ENCODE measurements at places on chromosomes 4 and X.

GRCh38 chrX:104987063-104987462 is 233.4 kb downstream of the TEX13A start:
- DNase-seq = peak; percentile 42

DNA sequence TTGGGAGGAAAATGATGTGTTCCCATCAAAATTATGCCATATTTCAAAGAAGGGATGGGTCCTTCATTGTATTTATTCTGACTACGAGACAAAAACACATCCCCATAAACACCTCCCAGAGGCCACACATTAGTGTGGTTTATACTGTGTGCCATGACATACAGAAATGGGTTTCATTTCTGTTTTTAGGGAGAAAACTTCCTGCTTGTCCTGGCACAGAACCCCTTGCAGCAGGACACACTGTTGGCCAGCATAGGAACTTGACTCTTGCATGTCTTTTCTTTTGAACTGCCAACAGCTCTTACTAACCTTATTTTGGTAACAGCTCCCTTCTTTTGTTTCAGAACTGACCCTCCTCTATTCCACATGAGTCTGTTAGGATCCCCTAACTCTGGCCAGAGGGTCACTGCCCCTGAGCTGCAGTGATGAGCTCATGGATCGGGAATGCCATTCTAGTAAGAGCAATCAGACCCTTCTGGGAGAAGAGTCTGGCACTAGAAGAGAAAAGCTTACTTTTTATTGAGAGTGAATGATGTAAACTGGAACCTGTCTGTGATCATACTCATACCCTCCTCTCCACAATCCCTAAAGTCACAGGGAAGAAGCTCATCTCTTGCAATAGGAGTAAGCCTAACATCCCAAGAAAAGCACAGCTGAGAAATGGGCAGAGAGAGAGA is 86.4 kb downstream of the SMIM20 start:
- DNase-seq = peak; percentile 46

DNA sequence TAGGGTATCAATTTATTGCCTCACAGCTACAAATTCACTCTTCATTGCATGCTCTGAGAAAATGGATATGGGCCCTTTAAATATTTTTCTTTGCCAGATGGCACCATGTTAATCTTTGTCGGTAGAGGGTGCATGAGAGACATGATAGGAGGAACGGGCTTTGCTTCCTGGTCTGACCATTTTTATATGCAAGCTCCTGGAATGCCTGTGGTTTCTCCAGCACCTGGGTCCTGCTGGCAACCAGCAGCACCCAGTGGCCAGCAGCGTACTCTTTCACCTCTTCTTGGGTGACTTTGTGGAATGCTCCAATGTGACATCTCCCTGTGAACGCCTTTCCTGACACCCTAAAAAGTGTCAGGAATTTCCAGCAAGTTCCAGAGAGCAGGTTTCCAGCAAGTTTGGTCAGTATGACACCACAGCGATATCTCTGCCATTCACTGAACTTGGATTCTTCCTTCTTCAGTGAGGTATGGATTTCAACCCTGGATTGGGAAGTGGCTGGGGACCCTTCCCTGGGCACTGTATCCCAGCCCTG is 140.3 kb upstream of the PGRMC2 start:
- DNase-seq = peak; percentile 79

- no peak for DNase-seq
These were observed 2143.5 kb upstream of the AGA start for GRCh38 chr4:179585761-179586160.

DNA sequence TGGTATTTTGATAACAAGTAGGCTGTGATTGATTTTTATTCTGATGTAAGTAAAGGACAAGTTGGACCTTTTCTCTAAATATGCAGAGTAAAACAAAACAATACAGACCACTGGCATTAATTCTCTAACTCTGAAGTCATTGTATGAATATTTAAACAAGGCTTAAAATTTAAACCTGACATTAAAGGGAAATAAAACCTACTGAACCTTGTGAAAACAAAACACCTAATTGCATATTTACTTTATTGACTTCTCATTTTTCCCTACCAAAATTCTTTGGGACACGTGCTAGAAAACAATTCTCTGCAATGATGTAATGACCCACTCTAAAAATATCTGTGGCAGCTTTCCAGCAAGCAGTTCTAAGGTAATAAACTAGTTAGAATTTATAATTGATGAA is 369.7 kb upstream of the TRAM1L1 start:
- no peak for DNase-seq

GRCh38 chrX:139881130-139881529 is 51.7 kb downstream of the ATP11C start:
- peak; percentile 73 for DNase-seq

DNA sequence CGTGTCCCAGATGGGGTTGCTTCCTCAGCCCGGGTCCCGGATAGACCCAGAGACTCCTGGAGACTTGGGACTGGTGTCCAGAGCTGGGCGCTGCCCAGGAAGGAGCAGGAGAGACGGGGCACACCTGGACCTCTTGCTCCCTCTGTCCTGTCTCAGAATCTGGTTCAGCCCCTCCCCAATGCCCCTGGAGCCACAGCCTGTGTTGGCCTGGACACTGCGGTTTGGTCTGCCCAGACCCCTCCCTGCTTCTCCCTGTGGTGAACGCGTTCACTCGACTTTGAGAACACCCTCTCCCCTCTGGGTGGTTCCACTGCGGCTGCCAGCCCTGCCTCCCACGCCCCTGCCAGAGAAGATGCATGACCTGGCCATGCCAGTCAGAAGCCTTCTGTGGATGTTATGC is 111.1 kb downstream of the HMX1 start:
- DNase-seq = no peak

GRCh38 chr4:146349306-146349705 is 135.0 kb downstream of the REELD1 start:
- no peak for DNase-seq

DNA sequence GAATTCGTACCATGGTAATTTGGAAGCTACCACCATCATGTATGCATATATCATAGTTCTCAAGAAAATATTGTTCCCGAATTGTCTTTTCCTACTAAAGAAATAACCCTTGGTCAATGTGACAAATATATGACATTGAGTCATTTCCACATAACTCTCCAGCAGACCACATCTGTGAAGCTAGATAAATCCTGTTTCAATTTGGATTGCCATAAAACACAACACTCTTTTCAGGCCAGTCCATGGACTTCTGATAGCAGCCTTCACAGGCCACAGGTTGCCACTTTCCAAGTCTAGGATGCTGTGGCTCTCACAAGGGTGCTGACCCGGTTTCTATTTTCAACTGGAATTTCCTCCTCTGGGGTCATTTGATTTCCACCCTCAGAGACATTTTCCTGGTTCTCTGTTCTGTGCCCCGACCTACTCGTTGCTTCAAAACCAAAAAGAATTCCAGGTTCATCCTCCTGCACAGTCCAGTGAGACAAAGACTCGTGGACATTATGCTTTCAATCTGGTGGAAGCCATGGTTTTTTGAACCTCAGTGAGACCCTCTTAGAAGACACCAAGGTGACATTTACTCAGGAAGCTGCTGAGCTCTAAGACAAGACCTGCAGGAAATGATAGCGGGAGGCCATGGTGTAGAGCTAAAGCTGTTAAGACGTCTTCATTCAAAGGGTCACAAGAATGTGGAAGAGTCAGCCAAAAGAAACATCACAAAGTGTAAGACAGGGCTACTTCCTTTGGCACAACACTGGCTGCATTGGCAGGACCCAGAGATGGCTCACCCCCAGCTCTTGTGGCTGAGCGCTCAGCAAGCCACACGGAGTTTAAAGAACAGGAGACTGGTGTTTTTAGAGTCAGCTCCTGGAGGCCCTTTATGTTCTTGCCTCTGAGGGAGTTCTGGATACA is 119.8 kb downstream of the AMELX start:
- DNase-seq = no peak

DNA sequence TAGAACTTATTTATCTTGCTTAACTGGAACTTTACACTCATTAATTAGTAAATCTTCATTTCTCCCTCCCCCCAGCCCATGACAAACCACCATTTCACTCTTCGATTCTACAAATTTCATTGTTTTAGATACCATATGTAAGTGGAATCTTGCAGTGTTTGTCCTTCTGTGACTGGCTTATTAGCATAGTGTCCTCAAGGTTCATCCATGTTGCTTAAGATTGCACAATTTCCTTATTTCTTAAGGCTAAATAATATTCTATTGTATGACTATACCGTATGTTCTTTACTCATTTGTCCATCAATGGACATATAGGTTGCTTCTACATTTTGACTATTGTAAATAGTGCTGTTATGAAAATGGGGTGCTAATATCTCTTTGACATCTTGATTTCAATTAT is 24.5 kb upstream of the RNF212 start:
- DNase-seq = no peak

- DNase-seq = peak; percentile 45
These were observed 24.9 kb downstream of the ALPK1 start for GRCh38 chr4:112321776-112322684.

DNA sequence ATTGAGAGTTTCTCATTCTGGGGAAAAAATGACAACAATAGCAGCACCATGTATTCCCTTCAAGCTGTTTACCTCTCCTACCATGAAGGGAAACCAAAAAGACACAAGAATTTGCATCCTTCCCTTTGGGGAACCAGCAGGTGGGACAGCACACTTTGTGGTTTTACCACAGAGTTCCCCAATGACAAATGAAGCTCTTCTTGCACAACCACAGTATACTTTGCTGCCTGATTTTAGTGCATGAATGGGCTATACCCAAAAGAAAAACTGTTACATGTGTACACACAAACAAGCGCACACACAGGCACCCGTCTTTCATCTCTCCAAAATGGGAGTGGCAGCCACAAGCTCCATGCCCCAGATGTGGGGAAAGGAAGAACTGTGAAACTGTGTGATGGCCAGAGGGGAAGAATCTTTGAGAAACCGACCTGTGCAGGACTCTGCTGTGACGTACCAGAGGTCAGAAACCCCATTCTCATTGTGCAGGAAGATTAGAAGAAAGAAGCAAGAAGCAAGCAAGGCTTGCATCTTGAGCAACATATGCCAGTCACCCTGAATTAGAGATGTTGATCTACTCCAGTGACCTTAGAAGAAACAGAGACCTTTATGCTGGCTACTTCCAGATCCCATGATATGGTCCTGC is 2.7 kb upstream of the MAML3 start:
- DNase-seq = no peak

GRCh38 chrX:16855363-16856075 is 14.6 kb downstream of the RBBP7 start:
- no peak for DNase-seq

DNA sequence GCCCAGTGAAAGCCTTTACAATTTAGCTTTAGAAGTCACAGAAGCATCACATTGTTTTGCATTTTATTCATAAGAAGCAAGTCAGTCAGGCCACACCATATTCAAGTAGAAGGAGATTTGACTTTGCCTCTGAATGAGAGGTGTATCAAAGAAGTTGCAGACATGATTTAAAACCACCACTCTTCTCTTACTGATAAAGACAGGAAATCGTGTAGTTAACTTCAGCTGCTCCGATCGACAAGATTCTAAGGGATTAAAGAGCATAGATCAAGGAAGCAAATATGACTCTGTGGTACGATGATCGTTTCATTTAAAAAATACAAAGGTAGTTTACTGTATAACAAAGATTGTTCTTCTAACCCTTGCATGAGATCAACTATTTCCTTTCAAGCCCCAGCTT is 328.0 kb upstream of the PPP1R2C start:
- DNase-seq = no peak

- no peak for DNase-seq
These were observed 35.1 kb downstream of the SMIM31 start for GRCh38 chr4:164789047-164789446.

- DNase-seq = no peak
These were observed 154.2 kb downstream of the SNCA start for GRCh38 chr4:89682808-89683207.

DNA sequence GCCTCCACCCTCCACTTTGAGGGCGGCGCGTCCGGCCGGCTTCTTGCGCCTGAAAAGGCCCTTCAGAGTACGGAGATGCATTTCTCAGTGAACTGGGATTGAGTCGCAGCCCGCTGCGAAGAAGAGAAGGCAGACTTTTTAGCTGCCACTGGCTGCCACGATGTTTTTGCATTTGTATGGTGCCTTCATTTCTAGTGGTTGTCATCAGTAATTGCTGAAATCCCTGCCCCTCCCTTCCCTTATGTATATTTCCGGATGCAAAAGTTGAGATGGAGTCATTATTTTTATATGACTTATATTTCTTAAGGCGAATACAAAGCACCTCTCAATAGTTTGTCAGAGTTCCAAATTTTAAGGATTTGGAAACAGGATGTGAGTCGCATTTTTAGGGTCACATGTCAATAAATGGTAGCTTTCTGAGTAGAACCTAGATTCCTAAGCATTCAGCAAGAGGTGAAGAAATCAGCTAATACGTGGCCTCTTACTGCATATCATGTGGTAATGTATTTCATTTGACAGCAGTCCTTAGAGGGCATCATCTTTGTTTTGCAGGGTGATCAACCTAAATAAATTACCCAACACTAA is 658 bp downstream of the ATP6AP2 start:
- peak; percentile 9 for DNase-seq

DNA sequence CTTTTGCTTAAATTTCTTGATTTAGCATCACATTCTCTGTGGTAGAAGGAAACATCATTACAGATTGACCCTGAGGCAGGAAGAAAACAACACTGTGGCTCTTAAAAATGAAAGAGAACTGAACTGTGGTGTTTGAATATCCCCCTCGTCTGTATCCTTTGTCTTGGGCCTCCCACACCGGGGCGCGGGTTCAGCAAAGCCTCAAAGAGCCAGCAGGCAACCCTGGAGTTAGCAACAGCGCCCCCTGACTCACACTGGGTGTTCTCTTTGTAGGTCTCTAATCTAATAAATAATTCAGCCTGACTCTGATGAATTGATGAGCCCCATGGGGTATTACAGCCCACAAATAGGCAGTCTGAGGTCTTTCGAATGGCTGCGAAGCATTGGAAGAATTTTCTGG is 46.1 kb upstream of the CTSO start:
- DNase-seq = peak; percentile 8

GRCh38 chrX:118577041-118577440 is 81.4 kb downstream of the DOCK11 start:
- DNase-seq = no peak

DNA sequence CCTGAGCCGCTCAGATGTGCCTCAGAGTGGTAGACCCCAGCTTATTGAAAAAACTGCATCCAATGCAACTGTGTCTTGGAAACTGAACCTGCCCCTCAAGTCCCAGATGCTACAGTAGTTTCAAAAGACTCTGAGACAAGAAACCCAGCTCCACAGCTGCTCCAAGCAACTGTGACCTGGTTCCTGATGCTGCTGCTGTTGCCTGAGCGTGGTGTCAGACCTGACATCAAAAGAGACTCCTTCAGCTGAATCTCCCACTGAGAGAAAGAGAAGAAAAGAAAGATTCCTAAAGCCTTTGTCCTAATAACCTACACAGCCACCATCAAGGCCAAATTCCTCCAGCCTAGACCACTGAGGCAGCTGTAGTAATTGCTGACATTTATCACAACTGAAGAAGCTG is 630.1 kb downstream of the STIM2 start:
- DNase-seq = no peak

All from fibroblast of skin of abdomen (primary cell).